ELR (cell line): ENCODE measurements at places on chromosomes 1 and 21.
A peak's percentile ranks its signal among the peaks of the same experiment; 100 is the strongest.

DNA sequence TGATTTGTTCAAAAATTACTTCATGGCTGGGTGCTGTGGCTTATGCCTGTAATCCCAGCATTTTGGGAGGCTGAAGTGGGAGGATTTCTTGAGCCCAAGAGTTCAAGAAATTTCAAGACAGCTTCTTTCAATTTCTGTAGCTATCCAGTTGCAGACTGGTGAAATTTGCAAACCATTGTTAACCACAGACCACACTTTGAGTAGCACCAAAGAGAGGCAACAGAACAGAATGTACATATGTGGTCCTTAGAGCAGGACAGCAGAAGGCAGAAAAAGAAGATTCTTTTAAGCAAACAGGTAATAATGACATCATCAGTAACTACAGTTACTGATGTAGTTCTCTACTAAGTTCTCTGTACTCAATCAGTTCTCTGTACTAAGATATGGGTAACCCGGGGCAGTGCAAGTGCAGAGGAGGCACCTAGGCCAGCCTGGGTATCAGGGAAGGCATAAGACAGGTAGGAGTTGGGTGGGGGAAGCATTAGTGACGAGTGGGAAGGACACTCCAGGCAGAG is 5.5 kb upstream of the KLF17 start:
- DNase-seq = no peak

- peak; percentile 53 for DNase-seq
These were observed 960 bp downstream of the RCAN1 start for GRCh38 chr21:34613679-34614627.

DNA sequence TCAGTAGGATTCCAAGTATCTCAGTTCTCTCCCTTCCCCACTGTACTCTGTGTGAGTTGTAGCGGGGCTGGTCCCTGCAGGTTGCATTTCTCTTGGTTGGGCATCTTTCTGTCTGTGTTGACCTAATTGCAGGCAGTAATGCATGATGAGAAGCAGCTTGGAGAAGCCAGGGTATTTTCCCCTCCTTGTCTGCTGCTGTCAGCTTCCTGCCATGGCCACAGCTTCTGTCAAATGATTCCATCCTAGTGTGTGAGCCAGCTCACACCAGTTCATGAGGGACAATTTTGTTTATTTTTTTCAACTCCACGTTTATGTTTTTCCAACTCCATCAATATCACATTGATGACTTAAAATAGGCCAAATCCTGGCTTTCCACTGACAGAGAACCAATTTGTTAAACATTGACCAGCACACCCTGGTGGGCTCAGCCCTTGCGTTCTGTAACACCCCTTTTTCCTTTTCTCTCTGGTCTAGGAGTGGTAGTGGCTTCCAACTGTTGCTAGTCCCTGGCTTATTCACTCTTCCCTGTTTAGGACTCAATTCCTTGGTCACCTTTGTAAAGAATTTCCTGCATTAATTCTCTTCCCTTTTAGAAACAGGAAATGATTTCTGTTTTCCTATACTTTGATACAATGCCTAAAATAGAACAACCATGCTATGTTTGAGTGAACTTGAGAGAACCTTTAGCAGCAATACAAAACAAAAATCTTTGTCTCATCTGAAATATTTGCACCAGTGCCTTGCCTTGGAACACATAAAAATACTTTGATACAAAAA is 44.9 kb upstream of the APOBEC4 start:
- no peak for DNase-seq

DNA sequence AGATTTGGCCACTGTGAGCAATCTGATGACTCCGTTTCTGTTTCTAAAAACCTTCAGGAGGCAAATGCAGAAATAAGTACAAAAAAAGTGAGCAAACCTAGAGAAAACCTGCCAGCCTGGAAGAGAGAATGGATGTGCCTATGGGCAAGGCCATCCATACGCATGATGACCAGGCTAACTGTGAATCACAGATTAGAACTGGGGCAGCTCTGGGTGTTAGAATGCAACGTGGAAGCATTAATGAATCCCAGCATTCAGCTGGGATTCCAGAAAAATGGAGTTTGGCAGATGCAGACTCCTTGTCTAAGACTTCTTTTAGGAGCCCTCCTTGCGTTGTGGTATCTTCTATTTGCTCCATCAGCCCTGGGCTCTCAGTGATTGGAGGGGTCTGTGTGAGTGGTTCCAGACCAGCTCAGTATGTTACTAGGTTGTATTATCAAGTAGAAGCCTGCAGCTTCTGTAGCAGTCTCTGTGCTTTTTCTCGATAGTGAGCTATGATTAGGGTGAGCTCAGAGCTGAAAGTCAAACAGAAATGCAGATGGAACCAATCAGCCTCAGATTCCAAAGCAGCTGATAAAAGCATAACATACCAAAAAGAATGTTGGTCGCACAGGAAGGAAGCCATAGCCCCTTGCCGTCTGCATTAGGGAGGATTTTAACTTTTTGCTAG is 154.0 kb downstream of the PSMG1 start:
- DNase-seq = no peak

DNA sequence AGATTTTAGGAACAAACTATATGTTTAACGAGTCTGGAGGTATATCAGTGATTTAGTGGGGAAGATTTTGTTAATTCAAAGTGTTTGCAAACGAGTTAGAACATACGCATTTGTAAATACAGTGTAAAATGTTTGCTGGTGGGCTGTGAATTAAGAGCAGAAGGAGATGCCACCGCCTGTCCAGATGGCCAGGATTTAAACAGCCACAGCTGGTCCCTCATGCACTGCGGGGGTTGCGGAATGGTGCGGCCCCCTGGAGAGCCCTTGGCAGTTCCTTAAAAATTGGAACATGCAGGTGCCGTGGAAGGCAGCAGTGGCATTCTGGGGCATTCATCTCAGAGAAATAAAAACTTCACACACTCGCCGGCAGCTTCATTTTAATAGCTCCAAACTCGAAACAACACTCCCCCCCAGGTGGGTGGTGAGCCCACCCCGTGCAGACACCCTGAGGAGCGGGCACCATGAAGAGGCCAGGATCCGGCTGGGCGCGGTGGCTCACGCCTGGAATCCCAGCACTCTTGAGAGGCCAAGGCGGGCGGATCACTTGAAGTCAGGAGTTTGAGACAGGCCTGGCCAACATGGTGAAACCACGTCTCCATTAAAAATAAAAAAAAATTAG is 3.5 kb upstream of the C1orf159 start:
- no peak for DNase-seq
